ENCODE measurements at places on chromosomes 13 and 19. TPM values are rescaled to one million over a fixed set of nuclear protein-coding genes. Genes with fewer than 3 reads are reported as not detected.
A peak's percentile ranks its signal among the peaks of the same experiment; 100 is the strongest.

GRCh38 chr13:89375839-89376238 lies 1704.7 kb downstream of the SLITRK5 start:
- no peak overlapping the region for H3K4me3 ChIP-seq
- no peaks in the 10 kb centered on the region for H3K36me3 ChIP-seq
- no peak overlapping the region for H3K27ac ChIP-seq
- DNase-seq = no peak
- H3K4me1 ChIP-seq = no peaks in the 10 kb centered on the region
- no peaks in the 10 kb centered on the region for H3K27me3 ChIP-seq

GRCh38 chr13:99526549-99526948 lies 25.3 kb downstream of the TM9SF2 start:
- no peak for DNase-seq
- H3K36me3 ChIP-seq = peaks cover 4% of the 10 kb centered on the region
- H3K27ac ChIP-seq = no peak overlapping the region
- H3K4me3 ChIP-seq = no peak overlapping the region
- no peaks in the 10 kb centered on the region for H3K4me1 ChIP-seq
- no peaks in the 10 kb centered on the region for H3K27me3 ChIP-seq

GRCh38 chr19:10918359-10918758 lies 10.1 kb downstream of the YIPF2 start:
- no peaks in the 10 kb centered on the region for H3K27me3 ChIP-seq
- DNase-seq = no peak
- no peaks in the 10 kb centered on the region for H3K4me1 ChIP-seq
- H3K27ac ChIP-seq = no peak overlapping the region
- no peak overlapping the region for H3K4me3 ChIP-seq
- H3K36me3 ChIP-seq = peaks cover 9% of the 10 kb centered on the region

GRCh38 chr13:75090872-75091615 lies 390.9 kb downstream of the TBC1D4 start:
- H3K36me3 ChIP-seq = no peaks in the 10 kb centered on the region
- no peak overlapping the region for H3K4me3 ChIP-seq
- no peaks in the 10 kb centered on the region for H3K4me1 ChIP-seq

GRCh38 chr19:14081797-14082674 lies 3.5 kb downstream of the C19orf67 start:
- peak overlapping the region; percentile 45 for H3K4me3 ChIP-seq
- no peaks in the 10 kb centered on the region for H3K4me1 ChIP-seq
- H3K27me3 ChIP-seq = no peaks in the 10 kb centered on the region
- H3K36me3 ChIP-seq = no peaks in the 10 kb centered on the region
- DNase-seq = no peak

DNA sequence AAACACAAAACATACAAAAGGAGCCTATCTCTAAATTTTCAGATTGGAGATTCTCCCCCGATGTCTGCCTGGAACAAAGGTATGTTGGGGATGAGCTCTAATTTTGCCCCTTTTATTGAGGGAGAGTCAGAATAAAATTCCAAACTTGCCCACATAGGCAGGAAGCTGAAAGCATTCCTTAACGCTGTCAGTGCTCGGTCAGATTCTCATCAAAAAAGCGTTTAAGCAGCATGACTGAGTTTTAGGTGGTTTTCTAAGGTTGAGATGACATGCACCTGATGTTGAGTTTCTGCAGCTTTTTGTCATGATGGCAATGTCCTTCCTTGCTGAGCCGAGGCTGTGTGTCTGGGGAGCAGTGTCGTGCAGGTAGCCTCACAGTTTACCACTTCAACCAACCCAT lies 48.4 kb upstream of the MEDAG start:
- peaks cover 10% of the 10 kb centered on the region for H3K27me3 ChIP-seq
- H3K4me3 ChIP-seq = no peak overlapping the region
- no peaks in the 10 kb centered on the region for H3K36me3 ChIP-seq

- no peaks in the 10 kb centered on the region for H3K4me1 ChIP-seq
- H3K36me3 ChIP-seq = no peaks in the 10 kb centered on the region
- H3K27ac ChIP-seq = no peak overlapping the region
Observed at GRCh38 chr13:42803563-42804204, 22.3 kb downstream of the FAM216B start.

GRCh38 chr13:36815062-36815461 lies 4.0 kb upstream of the RFXAP start:
- H3K27me3 ChIP-seq = no peaks in the 10 kb centered on the region
- H3K36me3 ChIP-seq = no peaks in the 10 kb centered on the region
- H3K4me3 ChIP-seq = no peak overlapping the region
- H3K27ac ChIP-seq = no peak overlapping the region
- H3K4me1 ChIP-seq = peaks cover 9% of the 10 kb centered on the region

- no peaks in the 10 kb centered on the region for H3K27me3 ChIP-seq
- no peak for DNase-seq
- H3K4me1 ChIP-seq = no peaks in the 10 kb centered on the region
Observed at GRCh38 chr19:33130433-33130832, 1.5 kb upstream of the WDR88 start.

DNA sequence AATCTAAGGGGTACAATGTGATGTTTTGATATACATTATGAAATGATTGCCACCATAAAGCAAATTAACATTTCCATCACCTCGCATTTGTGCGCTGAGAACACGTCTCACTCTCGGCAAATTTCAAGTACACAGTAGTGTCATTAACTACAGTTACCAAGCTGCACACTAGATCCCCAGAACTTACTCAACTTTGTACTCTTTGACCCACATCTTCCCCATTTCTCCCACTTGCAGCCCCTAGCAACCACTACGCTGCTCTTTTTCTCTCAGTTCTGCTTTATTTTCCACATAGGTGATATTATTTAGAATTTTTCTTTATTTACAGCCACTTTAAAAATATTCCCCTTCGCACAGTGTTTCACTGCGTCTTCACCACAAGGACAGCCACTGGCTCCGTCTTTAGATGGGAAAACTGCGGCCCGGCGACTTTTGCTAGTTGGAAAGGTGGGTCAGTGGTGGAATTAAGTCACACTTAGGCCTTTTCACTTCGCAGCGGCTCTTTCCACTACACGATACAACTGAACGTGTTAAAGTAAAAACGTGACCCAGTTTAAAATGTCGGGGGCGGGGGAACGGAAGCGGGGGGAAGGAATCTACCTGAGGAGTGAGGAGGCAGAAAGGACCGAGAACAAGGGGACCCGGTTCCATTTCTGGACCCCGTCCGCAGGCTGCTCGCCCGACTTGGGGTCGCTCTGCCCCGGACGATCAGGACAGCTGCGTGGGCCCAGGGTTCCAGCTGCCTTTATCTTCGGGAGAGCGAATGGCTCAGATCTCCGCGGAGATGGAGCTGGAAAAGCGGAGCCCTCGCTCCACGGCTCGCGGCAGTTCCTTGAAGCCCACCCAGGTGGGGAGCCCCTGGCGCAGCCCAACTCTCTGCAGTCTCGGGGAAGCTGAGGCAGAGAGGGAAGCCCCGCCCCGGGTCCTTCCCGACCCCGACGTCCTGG lies 486.1 kb downstream of the UQCRFS1 start:
- no peaks in the 10 kb centered on the region for H3K4me1 ChIP-seq
- DNase-seq = no peak
- no peak overlapping the region for H3K27ac ChIP-seq
- peak overlapping the region; percentile 77 for H3K4me3 ChIP-seq

DNA sequence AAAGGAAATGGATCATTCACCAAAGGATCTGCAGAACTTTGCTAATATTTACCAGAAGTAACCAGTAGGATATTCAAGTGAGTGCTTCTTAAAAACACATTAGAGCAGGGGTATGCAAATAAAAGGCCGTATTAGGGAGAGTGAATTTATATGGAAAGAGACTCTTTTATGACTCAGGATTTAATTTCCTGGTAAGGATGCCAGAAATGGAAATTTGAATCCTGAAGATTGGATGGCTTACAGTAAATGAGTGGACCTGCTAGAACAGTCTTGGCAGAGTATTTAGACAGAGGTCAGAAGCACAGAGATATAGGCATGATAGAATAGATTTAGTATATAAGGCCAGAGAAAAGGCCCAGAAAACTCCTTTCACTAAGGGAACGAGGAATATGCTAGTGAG lies 201.6 kb downstream of the SLITRK5 start:
- H3K4me1 ChIP-seq = no peaks in the 10 kb centered on the region
- no peak for DNase-seq
- no peaks in the 10 kb centered on the region for H3K36me3 ChIP-seq
- H3K27ac ChIP-seq = no peak overlapping the region

- no peaks in the 10 kb centered on the region for H3K4me1 ChIP-seq
- H3K4me3 ChIP-seq = no peak overlapping the region
- no peaks in the 10 kb centered on the region for H3K27me3 ChIP-seq
- DNase-seq = no peak
- no peaks in the 10 kb centered on the region for H3K36me3 ChIP-seq
Observed at GRCh38 chr19:31444931-31445330, 95.7 kb upstream of the TSHZ3 start.

DNA sequence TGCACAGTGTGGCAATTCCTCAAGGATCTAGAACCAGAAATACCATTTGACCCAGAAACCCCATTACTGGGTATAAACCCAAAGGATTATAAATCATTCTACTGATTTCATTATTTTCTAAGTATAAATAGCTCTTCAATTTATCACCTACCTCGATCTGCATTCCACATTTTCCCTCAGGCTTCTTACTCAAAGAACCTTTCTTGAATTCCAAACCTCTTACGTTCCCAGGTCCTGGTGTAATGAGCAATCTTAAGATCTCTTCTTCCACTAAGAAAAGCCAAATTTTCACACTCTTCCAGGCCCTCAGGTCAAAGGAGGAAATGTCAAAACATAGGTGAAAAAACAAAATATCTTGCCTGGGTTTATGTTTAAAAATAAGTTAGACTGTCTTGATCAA lies 237.3 kb upstream of the GPC6 start:
- H3K27ac ChIP-seq = no peak overlapping the region

GRCh38 chr13:49711218-49711863 lies 20.1 kb upstream of the EBPL start:
- peaks cover 7% of the 10 kb centered on the region for H3K36me3 ChIP-seq
- H3K4me1 ChIP-seq = no peaks in the 10 kb centered on the region
- H3K27ac ChIP-seq = no peak overlapping the region
- DNase-seq = no peak
- H3K27me3 ChIP-seq = no peaks in the 10 kb centered on the region
- no peak overlapping the region for H3K4me3 ChIP-seq

- H3K27ac ChIP-seq = no peak overlapping the region
- no peak for DNase-seq
- H3K4me1 ChIP-seq = no peaks in the 10 kb centered on the region
- H3K36me3 ChIP-seq = no peaks in the 10 kb centered on the region
- no peak overlapping the region for H3K4me3 ChIP-seq
Observed at GRCh38 chr19:1062387-1063029, 4.5 kb upstream of the ARHGAP45 start.

GRCh38 chr13:74966814-74967424 lies 515.0 kb downstream of the TBC1D4 start:
- no peak for DNase-seq
- H3K4me1 ChIP-seq = no peaks in the 10 kb centered on the region
- H3K27ac ChIP-seq = no peak overlapping the region
- H3K27me3 ChIP-seq = no peaks in the 10 kb centered on the region
- no peak overlapping the region for H3K4me3 ChIP-seq

DNA sequence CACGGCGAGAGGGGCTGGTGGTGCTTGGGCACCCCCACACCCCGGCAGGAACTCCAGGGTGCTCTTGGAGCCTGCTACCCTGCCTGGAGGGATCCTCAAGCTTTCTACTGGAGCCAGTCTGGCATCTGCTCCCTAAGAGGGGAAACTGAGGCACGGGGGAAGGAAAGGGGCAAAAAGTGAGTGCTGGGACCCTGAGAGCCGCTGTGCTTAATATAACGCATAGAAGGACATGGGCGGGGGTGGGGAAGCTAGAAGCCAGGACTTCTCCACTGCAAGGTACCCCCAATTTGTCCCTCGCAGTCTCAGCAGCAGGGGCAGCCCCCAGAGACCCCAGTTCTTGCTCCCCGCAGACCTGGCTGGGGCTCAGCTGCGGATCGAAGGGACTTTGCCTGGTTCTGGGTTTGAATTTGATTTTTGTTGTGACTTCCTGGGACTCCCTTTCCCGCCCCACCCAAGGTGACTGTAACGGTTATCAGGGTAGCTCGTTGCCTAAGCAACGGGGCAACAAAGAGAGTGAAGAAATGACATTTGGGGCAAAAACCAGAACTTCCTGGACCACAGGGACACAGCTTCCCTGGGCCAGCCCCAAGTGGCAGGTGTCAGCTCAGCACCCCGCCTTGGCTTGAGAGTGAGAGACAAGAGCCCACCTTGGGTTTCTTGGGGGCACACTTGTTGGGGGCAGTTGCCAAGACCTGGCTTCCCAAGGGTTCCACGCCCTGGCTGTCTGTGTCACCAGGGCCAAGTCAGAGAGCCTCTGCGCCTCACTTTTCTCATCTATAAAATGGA lies 638 bp downstream of the ADGRE5 start:
- no peaks in the 10 kb centered on the region for H3K36me3 ChIP-seq
- no peak overlapping the region for H3K27ac ChIP-seq
- no peak for DNase-seq
- no peak overlapping the region for H3K4me3 ChIP-seq
- H3K27me3 ChIP-seq = no peaks in the 10 kb centered on the region

DNA sequence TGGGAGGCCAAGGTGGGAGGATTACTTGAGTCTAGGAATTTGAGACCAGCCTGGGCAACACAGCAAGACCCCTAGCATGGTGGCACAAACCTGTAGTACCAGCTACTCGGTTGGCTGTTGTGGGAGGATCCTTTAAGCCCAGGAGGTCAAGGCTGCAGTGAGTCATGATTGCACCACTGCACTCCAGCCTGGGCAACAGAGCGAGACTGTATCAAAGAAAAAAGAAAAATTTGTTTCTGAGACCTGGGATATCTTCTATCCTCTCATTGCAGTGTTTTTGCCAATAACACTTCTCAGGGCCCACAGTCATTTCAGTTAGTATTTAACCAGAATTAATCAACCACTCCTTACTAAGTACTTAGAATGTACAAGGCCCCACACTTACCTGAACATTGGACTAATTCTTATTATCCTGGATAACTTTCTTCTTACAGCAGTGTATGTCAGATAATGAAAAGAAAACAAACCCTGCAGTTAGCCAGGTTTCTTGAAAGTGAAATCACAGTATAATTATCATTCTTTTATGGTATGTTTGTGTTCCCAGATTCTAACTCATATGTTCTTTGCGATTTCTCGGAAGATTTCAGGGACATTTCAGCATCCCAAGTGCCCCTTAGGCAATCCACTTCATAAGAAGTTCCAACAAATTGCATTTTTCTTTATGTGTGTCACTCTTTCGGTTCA lies 75.6 kb upstream of the KLF5 start:
- H3K36me3 ChIP-seq = no peaks in the 10 kb centered on the region
- no peak overlapping the region for H3K27ac ChIP-seq
- no peak for DNase-seq
- H3K4me1 ChIP-seq = no peaks in the 10 kb centered on the region
- no peak overlapping the region for H3K4me3 ChIP-seq

GRCh38 chr13:55567721-55568625 lies 1572.7 kb upstream of the PRR20A start:
- H3K27me3 ChIP-seq = no peaks in the 10 kb centered on the region
- H3K27ac ChIP-seq = no peak overlapping the region
- H3K36me3 ChIP-seq = peaks cover 8% of the 10 kb centered on the region
- DNase-seq = no peak
- peaks cover 4% of the 10 kb centered on the region for H3K4me1 ChIP-seq

MBD3L3 gene
- not detected for total RNA-seq

TSHZ3 gene
- total RNA-seq = 9.3 TPM

ZMYM2 gene
- 159 TPM for total RNA-seq

VSTM1 gene
- total RNA-seq = 0.65 TPM

KLK14 gene
- total RNA-seq = 1.2 TPM

ATP11A gene
- total RNA-seq = 72.9 TPM

DUXA gene
- total RNA-seq = not detected

MED26 gene
- 10.7 TPM for total RNA-seq

CYP4F3 gene
- total RNA-seq = not detected

TUBB4A gene
- 30.4 TPM for total RNA-seq

PSPN gene
- total RNA-seq = 2.1 TPM

SPRYD7 gene
- 3.3 TPM for total RNA-seq

LILRB3 gene
- not detected for total RNA-seq

SPACA4 gene
- not detected for total RNA-seq
